ENCODE measurements at places on chromosomes 11 and 22.

- DNase-seq = peak; percentile 68
These were observed 27.1 kb downstream of the TSKU start for GRCh38 chr11:76810151-76810853.

GRCh38 chr22:28375761-28376534 is 303.7 kb downstream of the TTC28 start:
- DNase-seq = no peak

- DNase-seq = no peak
These were observed 47.7 kb downstream of the C11orf91 start for GRCh38 chr11:33652930-33653329.

DNA sequence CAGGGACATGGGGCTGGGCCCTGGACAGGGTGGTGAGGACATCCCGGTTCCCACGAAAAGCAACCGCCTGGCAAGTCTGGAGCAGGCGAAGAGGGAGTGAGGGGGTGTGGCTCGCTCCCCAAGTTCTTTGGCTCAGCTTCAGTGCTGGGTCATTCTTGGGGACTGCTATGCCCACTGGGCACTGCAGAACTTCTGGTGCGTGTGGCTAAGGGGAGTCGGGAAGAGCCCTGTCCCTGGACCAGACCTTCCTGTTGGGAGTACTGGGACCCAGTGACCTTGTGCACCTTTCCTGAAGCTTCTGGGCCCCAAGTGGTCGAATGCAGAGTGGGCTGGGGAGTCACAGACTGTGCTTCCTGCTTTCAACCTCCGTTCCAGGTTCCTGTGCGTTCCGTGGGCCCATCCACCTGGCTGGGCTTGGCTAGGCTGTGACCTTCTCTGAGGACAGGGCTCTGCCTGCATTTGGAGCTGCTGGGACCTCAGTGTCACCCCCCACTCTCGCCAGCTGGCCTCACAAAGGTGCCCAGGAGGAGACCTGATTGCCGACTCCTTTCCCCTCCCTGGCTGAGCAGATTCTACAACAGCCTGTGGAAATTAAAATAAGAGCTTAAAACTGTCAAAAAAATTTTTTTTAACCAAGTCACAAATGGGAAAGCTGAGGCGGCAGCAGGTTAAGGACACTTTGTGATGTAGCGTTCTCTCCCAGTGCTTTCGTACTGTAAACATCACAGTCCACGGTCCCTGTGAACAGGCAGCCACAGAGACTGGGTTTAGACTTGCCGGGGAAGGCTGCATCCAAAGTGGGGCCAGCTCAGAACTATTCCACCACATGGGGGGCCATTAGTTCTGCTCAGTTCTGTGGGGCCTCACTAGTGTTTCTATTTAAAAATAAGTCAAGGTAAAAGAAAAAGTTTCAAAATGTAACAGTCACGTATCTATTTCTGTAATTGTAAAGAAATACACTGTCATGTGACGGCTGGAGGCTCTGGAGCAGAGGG is 63.8 kb upstream of the WNT7B start:
- no peak for DNase-seq

DNA sequence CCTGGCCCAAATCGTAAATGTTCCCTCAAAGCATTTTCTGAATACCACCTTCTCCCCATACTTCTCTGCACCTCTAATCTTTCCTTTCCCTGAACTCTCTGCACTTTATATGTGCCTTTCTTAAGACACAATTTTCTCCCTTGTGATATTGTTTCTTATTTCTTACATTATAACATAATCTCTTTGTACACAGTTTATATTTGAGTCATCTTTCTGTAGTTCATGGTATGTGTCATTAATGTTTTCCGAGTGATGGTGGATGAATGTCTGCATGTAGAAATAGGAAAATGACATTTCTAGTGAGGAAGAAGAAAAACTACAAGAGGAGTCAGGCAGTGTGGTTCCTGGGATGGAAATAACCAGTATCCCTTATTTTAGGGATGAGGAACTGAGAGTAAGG is 5.5 kb downstream of the ACRV1 start:
- DNase-seq = no peak

DNA sequence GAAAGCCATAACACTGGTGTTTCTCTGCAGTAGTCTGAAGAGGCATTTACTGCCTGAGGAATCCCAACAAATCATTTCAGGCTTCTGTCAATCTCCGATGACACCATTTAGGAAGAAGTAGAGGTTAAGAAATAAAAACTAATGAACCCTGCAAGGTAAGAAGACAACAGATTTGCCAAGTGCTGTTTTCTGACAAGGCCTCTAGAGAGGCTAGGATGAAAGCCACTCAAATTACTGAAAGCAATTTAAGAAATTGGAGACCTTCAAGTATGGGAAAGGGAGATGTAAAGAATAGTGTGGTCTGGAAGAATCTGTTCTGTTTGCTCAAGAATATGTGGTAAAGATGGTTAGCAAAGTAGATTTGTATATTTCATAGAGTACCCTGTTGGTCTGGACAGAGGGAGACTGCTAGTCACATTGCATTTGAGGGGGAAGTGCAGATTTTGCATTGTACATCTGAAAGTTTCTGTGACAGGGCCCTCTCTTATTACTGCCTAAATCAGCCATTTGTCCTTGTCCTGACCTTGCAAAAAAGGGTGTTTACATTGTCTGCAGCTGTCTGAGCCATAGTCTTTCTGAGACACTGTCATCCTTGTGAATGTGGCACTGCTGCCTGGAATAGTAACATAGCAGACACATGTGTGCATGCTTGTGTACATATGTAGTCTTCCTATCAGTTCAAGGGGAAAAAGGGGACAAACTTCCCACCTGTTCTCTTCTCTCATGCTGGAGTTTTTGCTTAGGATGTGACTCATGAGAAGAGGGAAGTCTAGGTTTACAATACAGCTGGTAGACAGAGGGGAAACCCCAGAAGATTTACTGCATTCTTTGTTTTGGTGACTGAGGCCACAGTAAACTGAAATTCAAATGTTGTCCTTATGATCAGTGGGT is 640.2 kb upstream of the KIRREL3 start:
- DNase-seq = peak; percentile 76

GRCh38 chr11:82998697-82999096 is 73.0 kb downstream of the RAB30 start:
- no peak for DNase-seq

- no peak for DNase-seq
These were observed 165.6 kb downstream of the DBX1 start for GRCh38 chr11:19994672-19995071.

DNA sequence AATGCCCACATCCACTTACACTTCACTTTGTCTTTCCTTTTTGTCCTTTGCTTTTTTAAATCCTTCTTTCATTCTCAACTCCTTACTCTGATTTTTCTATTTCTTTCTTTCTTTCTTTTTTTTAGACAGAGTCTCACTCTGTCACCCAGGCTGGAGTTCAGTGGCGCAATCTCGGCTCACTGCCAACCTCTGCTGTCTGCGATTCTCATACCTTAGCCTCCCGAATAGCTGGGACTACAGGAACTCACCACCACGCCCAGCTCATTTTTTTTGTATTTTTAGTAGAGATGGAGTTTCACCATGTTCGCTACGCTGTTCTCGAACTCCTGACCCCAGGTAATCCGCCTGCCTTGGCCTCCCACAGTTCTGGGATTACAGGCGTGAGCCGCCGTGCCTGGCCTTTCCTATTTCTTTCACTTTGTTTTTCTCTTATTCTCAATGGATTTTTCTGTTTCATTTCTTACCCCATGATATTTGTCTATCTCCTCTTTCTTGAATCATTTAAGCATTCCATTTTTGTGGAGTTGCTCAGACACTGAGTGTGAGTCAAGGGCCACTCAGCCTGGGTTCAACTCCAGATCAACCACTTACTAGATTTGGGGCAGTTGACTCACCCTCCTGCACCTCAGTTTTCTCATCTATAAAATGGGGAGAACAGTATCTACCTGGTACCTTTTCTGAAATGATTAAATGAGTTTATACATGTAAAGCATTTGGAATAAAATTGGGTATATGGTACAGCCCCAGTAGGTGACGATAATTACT is 7.6 kb downstream of the KCNJ5 start:
- no peak for DNase-seq

DNA sequence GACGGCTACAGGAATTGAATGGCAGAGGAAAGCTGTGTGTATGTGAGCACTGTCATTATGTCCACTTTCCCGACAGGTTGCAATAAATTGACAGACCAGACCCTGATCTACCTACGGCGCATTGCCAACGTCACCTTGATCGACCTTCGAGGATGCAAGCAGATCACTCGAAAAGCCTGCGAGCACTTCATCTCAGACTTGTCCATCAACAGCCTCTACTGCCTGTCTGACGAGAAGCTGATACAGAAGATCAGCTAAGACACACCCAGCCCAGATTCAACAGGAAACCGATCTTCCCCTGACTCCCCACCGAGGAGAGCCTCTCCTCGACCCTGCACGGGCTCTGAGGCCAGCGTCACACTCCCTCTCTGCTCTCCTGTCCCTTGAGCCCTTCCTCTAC is 11.5 kb upstream of the GRK2 start:
- no peak for DNase-seq

DNA sequence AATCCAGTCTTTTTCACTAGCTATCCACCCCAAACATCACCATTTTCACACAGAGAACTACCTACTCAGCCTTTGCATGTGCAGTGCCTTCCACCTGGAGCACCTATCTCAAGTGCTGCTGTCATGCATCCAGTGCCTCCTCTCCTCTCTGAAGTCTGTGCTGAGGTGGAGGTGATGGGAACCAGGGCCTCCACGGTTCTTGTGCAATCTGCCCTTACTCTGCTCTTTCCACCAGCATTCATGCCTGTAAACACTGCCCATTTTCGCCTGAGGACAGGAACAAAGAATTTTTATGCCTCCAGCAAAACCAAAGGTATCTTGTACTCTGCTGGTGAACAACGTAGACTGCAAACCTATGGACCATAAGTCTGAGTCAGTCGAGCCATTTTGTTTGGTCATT is 27.0 kb downstream of the PITPNB start:
- DNase-seq = no peak

DNA sequence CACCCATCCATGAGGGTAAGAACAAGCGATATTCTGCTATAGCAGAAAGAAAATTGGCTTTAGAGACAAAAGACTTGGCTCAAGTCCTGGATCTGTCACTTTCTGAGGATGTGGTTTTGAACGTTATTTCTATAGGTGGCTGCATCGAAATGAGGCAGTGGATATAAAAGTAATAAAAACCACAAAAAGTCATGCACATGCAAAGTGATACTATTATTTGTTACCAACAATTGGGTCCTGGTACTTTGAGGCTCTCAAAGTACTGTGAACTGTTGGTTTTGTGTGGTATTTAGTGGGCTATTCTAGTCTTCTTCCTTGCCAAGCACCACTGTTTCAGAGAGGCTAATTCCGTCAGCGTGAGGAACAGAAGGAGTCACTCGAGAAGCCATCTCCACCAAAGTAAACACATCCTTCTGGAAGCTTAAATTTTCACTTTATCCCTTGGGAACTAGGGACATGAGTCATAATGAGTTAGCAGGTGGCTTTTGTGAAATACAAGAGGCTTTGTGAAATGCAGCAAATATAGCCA is 13.1 kb downstream of the UBASH3B start:
- DNase-seq = peak; percentile 94

DNA sequence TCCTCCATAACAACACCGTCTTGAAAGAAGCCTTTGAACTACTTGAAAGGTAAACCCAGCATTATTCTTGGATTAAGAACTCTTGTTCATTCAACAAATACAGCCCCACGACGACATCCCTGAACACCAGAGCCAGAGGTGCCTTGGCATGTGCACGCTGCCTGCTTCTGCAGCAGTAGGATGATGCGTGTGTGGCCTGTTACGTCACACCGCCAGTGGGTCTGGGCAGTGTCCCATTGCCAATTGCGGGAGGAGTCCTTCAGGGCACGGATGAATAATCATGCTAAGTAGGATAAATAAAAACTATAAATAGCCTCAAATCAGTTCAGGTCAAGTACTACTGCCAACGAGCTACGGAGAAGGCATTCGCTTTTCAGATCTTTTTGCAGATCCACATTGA is 380.5 kb downstream of the SHANK2 start:
- peak; percentile 43 for DNase-seq

DNA sequence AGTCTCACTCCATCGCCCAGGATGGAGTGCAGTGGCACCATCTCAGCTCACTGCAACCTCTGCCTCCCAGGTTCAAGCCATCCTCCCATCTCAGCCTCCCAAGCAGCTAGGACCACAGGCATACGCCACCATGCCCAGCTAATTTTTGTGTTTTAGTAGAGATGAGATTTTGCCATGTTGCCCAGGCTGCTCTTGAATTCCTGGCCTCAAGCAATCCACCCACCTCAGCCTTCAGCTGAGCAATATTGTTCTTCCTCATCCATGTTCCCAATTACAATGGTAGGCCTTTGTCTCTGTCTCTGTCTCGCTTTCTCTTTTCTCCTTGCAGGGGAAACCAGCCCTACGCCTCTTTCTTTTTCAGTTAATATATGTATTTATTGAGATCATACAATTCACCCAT is 10.3 kb downstream of the HSPA8 start:
- no peak for DNase-seq

DNA sequence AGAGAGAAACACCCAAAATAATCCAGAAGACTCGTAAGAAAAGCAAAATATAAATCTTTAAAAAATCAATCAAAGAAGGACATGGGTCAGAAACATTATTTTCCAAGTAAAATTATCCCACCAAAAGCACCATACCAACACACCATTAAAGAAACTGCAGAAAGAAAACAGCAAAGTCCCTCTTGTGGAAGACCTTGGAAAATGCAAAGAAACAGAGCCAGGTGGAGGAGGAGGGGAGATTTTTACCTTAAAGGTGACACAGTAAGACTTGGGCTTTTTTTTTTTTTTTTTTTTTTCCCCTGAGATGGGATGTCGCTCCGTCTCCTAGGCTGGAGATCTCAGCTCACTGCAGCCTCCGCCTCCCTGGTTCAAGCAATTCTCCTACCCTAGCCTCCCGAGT is 123.8 kb downstream of the LARGE1 start:
- no peak for DNase-seq

GRCh38 chr11:70032470-70032795 is 45.7 kb upstream of the ANO1 start:
- DNase-seq = no peak

- no peak for DNase-seq
These were observed 11.1 kb downstream of the PRDM11 start for GRCh38 chr11:45157247-45158209.

- peak; percentile 90 for DNase-seq
These were observed 1.6 kb downstream of the NCAM1 start for GRCh38 chr11:112962579-112963367.

DNA sequence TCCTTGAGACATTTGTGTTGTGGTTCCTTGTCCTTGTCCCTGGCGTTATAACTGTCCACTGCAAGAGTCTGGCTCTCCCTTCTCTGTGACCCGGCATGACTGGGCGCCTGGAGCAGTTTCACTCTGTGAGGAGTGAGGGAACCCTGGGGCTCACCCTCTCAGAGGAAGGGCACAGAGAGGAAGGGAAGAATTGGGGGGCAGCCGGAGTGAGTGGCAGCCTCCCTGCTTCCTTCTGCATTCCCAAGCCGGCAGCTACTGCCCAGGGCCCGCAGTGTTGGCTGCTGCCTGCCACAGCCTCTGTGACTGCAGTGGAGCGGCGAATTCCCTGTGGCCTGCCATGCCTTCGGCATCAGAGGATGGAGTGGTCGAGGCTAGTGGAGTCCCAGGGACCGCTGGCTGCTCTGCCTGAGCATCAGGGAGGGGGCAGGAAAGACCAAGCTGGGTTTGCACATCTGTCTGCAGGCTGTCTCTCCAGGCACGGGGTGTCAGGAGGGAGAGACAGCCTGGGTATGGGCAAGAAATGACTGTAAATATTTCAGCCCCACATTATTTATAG is 23.0 kb downstream of the MYBPC3 start:
- no peak for DNase-seq

GRCh38 chr11:33869481-33870422 is 22.1 kb downstream of the LMO2 start:
- peak; percentile 26 for DNase-seq

Measured in RPMI7951 (cell line).